Right renal cortex interstitium (tissue), 3 donors: ENCODE measurements at places on chromosomes 12 and 14.
A peak's percentile ranks its signal among the peaks of the same experiment; 100 is the strongest.

- DNase-seq: no peak
Observed at GRCh38 chr12:4286771-4287317, 13.3 kb downstream of the CCND2 start.

GRCh38 chr12:118375348-118375747 lies 1.0 kb upstream of the SUDS3 start:
- DNase-seq: no peak

DNA sequence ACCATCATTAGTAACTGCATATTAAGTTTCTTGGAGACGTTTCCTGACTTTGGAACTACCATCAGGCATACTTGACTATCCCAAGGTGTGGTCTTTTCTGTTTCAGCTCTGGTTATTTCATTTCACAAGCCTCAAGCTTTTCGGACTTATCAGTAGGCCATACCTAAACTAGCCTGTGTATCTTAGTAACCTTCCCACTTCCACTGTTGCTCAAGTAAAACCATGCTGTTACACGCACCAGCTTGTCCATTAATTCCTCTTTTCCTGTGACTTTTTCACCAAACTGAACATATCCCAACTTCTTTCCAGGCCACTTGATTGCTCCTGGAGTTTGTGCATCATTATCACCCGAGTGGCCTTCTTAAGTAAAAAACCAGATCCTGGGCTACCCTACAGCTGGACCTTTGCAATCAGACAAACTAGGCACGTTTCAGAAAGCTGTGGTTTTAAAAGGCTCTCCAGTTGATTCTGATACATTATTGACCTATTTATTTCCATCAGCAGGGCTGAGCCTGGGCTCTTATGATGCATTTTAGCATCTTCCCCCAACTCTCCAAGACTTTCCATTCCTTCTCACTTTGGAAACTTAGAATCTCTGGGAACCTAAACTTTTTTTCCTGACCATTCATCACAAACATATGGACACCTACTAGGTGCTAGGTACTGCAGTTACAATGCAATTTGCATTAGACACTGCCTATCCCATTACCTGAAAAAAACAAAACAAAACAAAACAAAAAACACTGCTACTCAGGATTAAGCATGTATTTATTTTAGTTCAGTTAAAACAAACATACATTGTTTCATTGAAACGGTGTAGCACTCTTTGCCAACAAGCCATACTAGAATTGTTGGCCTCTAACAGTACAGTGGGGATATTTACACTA lies 14.9 kb downstream of the SLC38A2 start:
- DNase-seq: no peak

GRCh38 chr14:34046799-34047520 lies 96.1 kb upstream of the EGLN3 start:
- no peak for DNase-seq

- DNase-seq: no peak
Observed at GRCh38 chr12:49505672-49506071, 33.2 kb upstream of the KCNH3 start.

GRCh38 chr12:89259821-89260220 lies 92.5 kb downstream of the DUSP6 start:
- no peak for DNase-seq

GRCh38 chr14:52312931-52313355 lies 1.2 kb upstream of the PTGER2 start:
- DNase-seq: peak; percentile 6

GRCh38 chr14:24086193-24086955 lies 7.7 kb upstream of the PCK2 start:
- DNase-seq: no peak

DNA sequence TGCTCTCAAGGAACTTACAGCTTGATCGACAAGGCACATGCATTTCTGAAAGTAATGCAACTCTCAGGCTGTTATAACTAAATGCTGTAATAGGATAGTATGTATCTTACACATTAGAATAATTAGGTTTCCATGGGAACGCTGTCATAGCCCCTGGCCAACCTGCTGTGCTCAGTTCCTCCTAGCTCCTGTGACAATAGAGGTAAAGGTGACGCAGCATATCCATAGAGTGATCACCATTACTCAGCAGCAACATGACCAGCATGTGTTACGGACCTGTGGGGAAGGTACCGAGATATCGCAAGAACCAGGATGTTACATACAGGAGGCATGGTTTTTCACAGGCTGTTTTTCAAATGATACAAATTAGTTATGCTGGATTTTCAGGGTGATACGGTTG lies 150.7 kb downstream of the CAND1 start:
- DNase-seq: no peak

DNA sequence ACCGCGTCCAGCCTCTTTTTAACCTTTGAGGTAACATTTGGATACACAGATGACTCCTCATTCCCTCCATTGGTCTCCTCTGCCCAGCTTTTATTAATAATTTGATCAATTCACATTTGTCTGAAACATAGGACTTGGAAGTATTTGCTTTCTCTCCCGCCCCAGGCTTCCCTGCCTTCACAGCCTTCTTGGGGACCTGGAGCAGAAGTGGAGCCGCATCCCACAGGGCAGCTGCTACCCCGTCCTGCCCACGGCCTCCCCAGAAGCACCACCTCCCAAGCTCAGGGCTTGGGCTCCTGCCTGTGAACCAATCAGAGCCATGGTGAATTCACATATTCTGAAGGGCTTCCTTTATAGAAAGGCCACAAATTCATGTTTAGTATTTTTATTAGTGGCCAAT lies 97.6 kb downstream of the PIWIL1 start:
- DNase-seq: no peak

DNA sequence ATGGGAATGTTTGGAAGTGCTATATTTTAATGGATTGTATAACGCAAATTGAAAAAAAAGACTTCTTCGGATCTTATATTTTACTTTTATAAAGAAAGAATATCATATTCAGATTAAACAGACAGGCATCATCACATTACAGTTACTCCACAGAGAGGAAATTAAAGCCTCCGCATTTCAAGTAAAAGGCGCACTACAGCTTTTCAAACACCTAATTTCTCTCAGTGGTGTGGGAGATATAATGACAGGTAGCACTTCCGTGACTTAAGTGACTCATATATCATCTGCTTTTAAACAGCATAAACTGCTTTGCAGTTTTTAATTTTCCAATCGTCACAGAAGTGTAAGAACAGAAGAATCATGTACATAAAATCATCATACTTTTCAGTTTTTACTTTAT lies 751.4 kb downstream of the FSCB start:
- DNase-seq: no peak
